H7 (cell line): ENCODE measurements at places on chromosomes 6 and 20.
A peak's percentile ranks its signal among the peaks of the same experiment; 100 is the strongest.

- peak; percentile 11 for DNase-seq
Measured at GRCh38 chr6:43122146-43122545, 46.0 kb downstream of the PTK7 start.

DNA sequence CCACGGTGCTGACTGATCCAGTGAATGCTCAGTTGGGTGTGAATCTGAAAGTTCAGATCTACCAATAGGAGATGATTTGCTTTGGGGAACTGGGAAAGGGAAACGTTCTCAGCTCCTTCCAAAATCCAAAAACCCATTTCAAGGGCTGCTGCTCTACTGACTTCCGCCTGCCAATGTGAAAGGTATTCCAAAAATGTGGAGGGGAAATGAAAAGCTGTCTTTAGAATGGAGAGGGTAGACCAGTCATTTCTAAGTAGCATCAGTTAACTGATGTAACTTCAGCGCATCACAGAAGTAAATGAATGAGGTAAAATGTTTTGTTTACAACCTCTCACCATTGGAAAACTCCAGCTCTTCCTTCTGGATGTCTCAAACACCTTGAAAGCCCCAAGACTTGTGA is 19.6 kb upstream of the EYA2 start:
- no peak for DNase-seq

DNA sequence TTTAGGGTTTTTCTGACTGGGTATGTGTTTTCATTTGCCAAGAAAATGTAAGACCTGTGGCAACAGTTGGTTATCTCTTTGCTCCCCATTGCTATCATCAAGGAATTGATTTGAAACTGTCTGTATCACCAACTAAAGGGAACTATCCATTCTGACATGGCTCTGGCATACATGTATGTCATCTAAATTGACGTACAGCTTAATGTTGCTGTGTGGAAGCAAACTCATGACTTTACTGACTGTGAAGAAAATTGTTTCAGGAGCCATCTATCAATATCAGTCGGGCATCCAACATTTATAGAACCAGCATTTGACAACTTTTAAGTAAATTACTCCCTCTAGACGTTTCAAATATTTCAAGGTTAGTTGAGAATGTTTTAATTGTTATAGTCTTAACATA is 555.8 kb upstream of the EPHA7 start:
- DNase-seq: no peak

- no peak for DNase-seq
Measured at GRCh38 chr6:104123227-104123626, 736.5 kb downstream of the HACE1 start.

- DNase-seq: no peak
Measured at GRCh38 chr6:135176464-135176863, 4.6 kb upstream of the MYB start.

DNA sequence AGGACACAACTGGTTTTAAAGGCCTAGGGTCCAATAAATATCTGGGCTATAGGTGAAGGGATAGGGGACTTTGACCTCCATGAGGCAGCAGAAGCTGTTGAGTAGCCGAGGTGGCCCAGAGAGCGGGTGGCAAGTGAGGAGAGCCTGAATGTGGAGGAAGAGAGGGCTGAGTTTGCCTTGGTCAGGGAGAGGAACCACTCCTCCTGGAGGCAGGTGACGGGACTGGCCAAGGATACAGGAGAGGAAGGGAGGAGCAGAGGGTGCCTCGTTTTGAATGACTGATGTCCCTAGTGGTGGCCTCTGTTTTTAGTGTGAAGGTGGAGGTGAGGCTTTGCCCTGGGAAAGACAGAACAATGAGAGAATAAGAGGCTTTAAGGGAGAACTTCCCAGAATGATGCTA is 19.1 kb upstream of the AAR2 start:
- DNase-seq: peak; percentile 91

GRCh38 chr20:33318096-33318429 is 35.0 kb downstream of the BPIFB1 start:
- peak; percentile 77 for DNase-seq

GRCh38 chr6:44548319-44548718 is 160.8 kb downstream of the CDC5L start:
- no peak for DNase-seq

DNA sequence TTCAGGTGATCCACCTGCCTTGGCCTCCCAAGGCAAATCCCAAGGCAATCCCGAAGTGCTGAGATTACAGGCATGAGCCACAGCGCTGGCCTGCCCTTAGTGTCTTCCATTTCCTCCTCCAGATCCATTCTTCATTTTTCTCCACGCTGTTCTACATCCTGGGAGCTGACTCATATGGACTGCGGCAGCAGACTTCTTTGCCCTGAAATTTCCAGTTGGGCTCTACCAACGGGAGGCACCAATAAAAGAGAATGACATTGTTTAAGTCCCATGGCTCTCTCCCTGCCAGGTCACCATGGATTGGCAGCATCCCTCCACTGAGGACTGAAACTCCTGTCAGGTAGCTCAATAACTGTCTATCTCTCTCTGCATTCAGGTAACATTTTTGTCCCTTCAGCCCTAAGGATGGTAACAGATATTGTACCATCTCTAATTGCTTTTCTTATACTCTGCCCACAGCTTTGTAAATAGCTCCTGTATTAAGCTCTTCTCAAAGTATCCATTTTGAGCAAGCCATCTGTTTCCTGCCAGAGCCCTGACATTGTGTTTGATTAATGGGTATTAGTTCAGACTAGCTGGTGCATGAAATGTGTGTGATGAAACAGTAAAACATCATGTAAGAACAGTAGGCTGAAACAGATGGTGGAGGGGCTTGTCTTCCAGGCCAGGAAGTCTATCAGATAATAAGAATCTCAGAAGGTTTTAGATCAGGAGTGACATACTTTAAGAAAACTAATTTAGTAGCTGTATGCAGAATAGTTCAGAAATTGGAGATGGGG is 3.6 kb downstream of the TBCC start:
- DNase-seq: no peak

- no peak for DNase-seq
Measured at GRCh38 chr20:3788685-3789155, 2.2 kb upstream of the CENPB start.

- no peak for DNase-seq
Measured at GRCh38 chr6:152598901-152599537, 38.1 kb downstream of the SYNE1 start.

DNA sequence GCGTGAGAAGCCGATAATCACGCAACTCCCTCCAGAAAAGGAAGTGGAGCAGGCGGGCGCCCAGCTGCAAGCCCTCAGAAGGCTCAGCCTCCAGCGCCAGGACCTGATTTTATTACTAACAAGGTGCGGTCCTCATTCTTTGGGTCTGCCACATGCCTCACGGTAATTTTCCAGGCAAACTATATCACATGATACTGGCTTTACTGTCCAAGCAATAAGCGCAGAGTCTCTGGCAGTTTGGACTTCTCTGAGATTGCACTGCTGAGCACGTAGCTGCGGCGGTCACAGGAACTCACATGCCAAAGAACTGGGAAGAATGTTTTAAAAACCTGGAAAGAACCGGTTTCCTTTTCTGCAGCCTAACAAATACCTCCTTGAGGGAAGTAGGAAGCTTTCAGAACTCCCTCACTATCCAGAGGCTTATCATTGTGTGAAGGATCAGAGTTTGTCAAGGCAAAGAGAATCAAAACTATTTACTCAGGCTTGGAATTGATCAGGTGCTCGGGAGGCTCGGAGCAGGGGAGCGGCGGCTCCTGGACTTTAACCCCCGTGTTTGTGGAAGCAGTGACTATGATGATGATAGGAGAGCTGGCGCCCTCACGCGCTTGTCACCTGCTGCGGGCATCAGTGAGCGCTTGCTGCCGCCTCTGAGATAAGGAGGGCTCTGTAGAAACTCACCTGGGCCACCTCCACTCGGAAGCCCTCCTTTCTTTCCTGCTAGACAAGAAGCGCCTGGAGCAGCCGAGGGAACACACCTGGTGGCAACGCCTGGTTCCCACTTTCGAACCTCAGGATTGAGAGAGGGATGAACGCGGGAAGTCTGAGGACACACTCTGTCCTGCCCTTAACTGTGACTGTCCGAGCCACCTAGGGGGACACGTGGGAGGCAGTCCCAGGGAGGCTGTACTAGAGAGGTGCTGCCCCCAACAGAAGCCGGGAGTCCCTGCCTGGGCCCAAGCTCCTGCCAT is 27.2 kb upstream of the SYNJ2 start:
- DNase-seq: peak; percentile 56

- no peak for DNase-seq
Measured at GRCh38 chr6:107128175-107128574, 12.9 kb upstream of the BEND3 start.

- no peak for DNase-seq
Measured at GRCh38 chr6:169858293-169858934, 107.0 kb downstream of the ERMARD start.

DNA sequence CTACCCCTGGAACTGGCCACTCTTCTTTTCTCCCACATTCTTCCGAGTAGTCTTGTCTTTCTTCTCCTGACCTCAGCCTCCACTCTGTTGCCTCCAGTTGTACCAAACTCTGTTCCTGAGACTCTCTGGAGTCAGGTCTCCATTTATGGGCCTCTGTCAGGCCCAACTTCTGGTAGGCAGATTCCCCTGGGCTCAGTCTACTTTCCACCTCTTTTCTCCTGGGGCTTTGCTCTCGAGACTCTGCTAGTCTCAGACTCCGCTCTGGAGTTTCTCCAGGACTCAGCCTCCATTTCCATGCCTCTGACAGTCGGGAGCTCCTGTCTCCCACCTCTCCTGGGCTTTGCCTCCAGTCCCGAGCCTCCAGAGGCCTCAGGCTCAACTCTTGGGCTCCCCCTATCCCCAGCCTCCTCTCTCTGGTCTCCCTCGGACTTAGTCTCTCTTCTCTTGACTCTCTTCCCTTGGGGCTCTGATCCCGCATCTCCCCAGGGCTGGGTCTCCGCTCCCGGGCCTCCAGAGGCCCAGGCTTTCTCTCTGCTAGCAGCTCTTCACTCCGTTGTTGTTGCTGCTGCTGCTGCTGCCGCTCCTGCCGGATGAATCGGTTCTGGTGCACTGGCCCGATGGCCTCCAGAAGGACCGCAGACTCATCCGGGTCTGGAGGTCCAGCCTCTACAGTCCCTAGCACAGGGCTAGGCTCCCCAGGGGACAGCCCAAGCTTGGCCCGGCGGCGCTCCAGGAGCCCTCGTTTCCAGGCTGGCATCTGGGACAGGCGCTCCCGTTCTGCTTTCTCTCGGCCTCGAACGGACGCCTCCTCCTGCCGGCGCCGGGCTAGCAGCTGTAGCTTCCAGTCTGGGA is 1.1 kb downstream of the PPP1R18 start:
- DNase-seq: peak; percentile 64

DNA sequence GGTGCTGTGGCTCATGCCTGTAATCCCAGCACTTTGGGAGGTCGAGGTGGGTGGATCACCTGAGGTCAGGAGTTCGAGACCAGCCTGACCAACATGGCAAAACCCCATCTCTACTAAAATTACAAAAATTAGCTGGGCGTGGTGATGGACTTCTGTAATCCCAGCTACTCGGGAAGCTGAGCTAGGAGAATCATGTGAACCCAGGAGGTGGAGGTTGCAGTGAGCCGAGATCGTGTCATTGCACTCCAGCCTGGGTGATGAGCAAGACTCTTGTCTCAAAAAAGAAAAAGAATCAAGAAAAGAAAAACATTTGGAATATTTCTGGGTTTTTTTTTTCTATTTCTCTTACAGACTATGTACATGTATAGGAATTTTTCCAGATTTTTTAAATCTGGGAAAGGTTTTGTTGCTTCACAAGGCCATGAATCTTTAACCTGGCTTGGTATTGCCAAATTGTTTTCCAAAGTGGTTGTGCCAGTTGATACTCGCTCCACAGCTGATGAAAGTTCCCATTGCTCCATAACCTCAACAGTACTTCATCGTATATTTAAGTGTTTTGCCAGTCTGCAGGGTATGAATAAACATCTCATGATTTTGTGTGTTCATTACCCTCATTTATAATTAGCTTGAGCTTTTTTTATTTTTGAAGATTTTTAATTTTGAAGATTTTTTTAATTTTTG is 33.5 kb downstream of the RNF217 start:
- DNase-seq: no peak

DNA sequence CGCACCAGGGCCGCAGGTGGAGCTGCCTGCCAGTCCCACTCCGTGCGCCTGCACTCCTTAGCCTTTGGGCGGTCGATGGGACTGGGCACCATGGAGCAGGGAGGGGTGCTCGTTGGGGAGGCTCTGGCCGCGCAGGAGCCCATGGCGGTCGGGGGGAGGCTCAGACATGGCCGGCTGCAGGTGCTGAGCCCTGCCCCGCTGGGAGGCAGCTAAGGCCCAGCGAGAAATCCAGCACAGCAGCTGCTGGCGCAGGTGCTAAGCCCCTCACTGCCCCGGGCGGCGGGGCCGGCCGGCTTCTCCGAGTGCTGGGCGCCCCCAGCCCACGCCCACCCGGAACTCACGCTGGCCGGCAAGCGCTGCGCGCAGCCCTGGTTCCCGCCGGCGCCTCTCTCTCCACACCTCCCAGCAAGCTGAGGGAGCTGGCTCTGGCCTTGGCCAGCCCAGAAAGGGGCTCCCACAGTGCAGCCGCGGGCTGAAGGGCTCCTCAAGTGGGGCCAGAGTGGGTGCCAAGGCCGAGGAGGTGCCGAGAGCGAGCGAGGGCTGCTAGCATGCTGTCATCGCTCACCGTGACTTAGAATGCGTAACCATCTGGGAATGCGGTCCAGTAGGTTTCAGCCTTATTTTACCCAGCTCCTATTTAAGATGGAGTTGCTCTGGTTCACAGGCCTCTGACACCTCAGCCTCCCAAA is 77.3 kb downstream of the C6orf52 start:
- no peak for DNase-seq

GRCh38 chr6:114202389-114202788 is 140.4 kb downstream of the HS3ST5 start:
- DNase-seq: no peak

- no peak for DNase-seq
Measured at GRCh38 chr6:155154158-155154830, 109.5 kb upstream of the CLDN20 start.

DNA sequence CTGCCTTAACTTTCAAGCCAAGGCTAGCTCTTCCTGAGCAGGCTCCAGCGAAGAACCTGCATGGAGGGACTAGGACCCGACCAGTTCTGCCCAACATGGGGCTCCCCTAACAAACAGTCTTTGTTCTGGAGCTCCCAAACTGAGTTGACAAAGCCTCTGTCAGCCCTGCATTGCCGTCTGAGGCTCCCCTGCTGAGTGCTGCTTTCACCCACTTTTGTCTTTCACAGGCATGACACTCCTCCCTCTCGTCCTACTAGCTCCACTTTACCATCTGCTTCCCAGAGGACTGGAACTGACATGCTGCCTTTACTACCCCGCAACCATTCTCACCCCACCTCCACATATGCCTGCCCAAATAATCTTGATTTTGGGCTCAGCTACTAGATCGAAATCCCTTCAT is 45.1 kb upstream of the B4GALT5 start:
- peak; percentile 52 for DNase-seq

GRCh38 chr6:152478377-152479010 is 158.7 kb downstream of the SYNE1 start:
- DNase-seq: no peak
